ENCODE measurements at places on chromosomes 5 and 9.
A peak's percentile ranks its signal among the peaks of the same experiment; 100 is the strongest.

DNA sequence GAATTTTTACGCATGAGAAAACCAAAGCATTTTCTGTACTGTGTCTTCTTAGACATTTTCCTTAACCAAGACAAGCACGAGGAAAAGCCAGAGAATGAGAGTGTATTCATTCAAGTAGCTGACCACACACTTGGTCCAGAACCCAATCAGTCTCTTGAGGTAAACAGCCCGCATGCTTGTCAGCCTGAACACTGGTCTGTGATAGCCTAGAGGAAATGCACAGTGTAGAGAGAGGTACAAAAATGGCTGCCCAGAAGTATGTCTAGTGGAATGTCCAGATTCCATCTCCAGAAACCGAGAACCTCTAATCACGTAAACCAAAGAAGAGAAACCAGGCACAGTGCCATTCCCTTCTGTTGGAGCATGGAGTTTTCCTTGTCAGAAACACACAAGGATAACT, 80.0 kb upstream of the SNX2 start:
- no peak for DNase-seq

GRCh38 chr9:71608825-71609447, 159.4 kb downstream of the CEMIP2 start:
- no peak for DNase-seq

GRCh38 chr5:39755986-39756385, 331.2 kb upstream of the DAB2 start:
- no peak for DNase-seq

DNA sequence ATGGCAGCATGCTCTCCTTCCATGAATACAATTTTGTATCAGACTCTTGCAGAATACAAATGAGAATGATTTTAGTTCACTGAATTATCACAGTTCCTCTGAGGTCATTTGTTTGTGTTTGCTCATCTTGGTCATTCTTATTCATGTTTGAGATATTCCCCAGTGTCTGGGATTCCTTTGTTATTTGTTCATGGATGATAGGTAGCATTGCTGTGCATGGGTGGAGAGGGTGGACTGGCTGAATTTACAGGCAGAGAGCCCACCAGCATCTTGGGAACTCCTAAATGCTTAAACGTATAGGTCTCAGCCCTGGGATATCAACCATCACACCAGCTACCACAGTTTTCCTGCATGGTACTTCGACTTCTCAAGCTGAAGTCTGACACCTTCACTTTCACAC, 459.8 kb downstream of the CCDC171 start:
- no peak for DNase-seq

GRCh38 chr9:98732091-98732490, 23.4 kb upstream of the GABBR2 start:
- DNase-seq, result no peak

GRCh38 chr5:17817990-17818389, 183.7 kb downstream of the TAF11L14 start:
- no peak for DNase-seq

GRCh38 chr9:127858041-127858512, 3.6 kb upstream of the ENG start:
- no peak for DNase-seq

DNA sequence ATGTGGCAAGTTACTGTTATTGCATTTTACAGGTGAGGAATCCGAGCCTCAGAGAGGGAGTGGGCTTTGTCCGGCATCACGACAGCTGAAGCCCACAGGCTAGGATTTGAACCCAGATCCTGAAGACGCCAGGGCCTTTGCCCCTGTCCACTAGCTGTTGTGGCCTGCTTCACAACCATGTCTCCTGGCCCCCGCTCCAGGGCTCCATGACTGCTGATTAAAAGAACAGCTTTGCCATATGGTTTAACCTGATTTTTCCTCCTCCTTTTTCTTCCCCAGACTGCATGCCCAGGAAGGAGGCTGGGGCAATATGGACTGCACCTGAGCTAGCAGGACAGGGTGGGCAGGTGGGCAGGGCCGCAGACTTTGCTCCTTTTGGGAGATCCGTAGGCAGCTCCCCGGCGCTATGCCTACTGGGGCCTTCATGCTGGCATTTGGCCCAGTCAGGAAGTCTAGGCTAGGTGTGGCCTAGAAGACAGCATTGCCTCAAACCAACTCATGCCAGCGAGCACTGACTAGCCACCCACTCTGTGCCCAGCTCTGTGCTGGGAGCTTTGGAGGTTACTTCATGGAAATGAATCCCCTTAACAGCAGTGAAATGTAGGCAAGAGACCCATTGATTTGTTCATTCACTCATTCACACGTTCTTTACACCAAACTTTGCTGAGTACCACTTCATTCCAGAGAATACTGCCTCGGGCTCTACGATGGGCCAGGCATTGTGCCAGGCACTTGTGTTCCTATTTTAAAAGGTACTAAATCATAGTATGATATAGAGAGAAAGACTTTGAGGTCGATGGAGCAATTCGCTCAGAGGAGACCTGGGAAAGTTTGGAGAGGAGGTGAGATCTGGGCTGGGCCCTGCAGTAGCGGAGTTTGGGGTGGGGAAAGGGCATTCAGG, 94.3 kb upstream of the CPEB4 start:
- no peak for DNase-seq

- no peak for DNase-seq
Observed at GRCh38 chr5:68460147-68460798, 244.7 kb downstream of the PIK3R1 start.

DNA sequence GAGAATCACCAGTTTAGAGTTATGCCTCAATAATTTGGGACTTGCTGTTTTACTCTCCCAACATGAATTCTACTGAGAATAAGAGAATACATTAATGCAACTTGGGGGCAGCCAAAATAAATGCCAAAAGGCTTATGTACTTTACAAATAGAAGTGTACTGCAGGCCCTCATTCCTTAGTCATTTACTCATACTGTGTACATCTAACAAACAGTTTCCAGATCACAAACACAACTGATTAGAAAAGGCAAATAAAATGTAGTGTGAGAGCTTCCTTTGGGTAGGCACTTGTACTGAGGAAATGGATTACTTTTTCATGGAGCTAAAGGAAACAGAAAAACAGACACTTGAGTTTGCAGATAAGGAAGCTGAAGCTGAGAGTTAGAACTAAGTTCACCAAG, 12.6 kb downstream of the ANKDD1B start:
- DNase-seq, result no peak

GRCh38 chr5:1295650-1296037, 776 bp upstream of the TERT start:
- no peak for DNase-seq

GRCh38 chr9:76943054-76943453, 37.1 kb upstream of the PRUNE2 start:
- DNase-seq, result no peak

- no peak for DNase-seq
Observed at GRCh38 chr5:135750506-135750905, 84.0 kb upstream of the SLC25A48 start.

GRCh38 chr5:61023131-61023530, 78.1 kb downstream of the NDUFAF2 start:
- DNase-seq, result no peak

DNA sequence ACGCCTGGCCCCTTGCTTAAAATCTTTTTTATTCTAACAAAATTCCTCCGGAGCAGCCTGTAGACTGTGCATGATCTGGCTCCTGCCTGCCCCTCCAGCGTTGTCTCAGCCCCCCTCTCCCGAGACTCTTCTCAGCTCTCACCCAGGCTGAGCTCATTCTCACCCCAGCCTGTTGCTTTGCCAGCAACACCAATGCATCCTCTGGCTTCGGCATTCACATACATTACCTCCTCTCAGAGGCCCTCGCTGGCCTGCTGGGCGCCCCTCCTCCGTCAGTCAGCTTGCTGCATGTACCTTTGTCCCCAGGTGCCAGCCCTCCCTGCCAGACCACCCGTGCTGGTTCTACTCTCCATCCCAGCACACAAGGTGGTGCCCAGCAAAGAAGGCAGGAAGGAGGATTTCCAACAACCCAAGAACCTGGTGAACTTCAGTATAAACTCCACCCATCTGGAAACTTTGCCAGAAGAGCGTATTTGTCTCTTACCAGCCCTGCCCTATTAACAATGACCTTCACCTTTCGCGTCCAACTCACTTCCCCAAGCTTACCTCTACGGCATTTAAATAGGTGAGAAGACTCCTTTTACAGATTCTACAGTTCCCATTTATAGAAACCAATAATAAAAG, 35.0 kb downstream of the MYO10 start:
- no peak for DNase-seq

DNA sequence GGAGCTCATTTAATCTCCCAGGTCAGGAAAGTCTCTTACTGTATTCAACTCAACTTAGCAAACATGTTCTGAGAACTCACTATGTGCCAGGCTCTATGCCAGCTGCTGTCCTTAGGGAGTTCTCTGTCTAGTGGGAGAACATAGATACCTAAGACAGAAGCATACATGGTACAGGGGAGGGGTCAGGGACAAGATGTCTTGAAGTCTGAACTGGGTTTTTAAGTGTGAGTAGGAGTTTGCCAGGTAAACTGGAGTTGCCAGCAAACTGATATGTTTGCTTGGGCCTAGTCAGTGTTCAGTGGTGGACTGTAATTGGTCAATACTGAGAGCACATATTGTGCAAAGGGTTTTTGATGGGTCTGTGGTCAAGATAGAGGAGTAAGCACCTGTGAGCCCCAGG, 18.3 kb upstream of the GLE1 start:
- DNase-seq, result no peak

DNA sequence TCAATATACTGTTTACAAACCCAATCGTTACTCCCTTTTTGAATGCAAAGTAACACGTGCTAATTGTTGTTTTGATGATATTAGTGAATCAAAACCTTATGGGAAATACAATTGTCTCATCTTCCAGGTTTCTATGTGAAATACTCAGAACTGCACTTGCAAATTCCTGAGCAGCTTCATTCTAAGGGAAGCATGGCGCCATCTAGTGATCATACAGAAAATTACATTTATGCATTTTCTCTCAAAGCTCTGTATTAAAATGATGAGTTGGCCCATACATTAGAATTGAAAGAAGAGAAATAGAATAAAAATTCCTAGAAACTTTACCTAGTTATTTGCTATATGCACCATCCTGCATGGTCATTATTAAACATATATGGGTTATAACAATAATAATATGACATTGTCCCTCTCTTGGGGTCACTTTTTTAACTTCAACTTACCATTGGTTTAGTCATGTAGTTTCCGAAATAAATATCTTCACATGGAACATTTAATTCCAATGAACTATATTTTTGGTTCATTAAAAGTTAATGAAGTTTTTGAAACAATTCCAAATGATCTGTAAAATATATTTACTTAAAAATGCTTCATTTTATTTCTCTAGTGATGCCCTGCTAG, 220.0 kb downstream of the PDE4D start:
- peak; percentile 24 for DNase-seq

GRCh38 chr5:95403996-95404395, 12.8 kb downstream of the FAM81B start:
- DNase-seq, result no peak

GRCh38 chr9:85981369-85981768, 40.4 kb downstream of the NAA35 start:
- no peak for DNase-seq

- DNase-seq, result peak; percentile 63
Observed at GRCh38 chr9:26975728-26976707, 19.8 kb downstream of the IFT74 start.

DNA sequence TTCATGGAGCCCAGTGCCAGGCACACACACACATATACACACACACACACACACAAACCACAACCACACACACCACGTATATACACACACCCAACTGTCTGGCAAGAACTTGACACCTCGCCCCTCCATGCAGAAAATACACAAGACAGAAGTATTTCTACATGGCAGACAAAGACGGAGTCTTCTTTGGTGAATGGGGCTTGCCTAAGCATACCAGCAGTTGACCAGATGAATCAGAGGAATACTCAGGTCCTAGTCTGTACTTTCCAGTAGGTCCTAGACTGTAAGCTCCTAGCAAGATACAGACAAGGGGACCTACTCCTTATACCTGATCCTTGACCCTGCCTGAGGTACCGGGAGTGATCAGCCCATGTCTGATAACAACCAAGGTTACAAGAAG, 60.1 kb downstream of the SIL1 start:
- DNase-seq, result no peak

DNA sequence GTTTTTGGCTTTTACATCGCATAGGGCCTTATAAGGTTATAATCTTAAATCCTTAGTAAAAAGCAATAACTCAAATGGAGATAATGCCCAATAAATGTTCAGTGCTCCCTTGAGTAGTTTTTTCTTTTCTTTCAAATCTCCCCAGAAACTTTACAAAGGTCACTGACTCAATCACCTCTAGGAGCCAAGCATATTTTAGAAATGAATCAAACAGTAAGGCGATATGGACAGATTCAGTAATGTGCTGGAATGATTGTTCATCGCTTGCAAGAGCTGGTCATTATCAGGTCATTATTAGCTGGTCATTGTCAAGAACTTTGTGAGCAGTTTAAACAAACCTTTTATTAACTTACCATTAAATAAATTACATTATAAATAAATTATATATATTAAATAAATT, 130.4 kb upstream of the SLIT3 start:
- no peak for DNase-seq
